NCI-H1417 (cell line): ENCODE measurements at places on chromosomes 3 and 15.

DNA sequence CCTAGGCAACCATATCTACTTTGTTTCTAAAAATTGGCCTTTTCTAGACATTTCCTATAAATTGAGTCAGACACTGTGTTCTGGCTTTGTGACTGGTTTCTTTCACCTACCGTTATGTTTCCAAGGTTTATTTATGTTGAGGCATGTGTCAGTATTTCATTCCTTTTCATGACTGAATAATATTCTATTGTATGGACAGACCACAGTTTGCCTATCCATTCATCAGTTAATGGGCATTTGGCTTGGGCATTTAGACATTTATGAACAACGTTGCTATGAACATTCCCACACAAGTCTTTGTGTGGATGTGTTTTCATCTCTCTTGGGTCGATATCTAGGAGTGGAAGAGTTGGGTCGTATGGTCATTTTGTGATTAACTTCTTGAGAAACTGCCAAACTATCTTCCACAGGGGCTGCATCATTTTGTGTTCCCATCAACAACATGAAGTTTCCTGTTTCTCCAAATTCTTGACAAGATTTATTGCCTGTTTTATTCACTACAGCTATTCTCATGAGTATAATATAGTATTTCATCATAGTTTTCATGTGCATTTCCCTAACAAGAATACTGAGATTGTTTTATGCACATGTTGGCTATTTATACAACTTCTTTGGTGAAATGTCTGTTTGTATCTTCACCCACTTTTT lies 3.5 kb upstream of the EFCC1 start:
- no peak for DNase-seq

GRCh38 chr15:39226169-39226937 lies 354.5 kb upstream of the THBS1 start:
- DNase-seq = no peak

- no peak for DNase-seq
Measured at GRCh38 chr3:36837089-36837488, 72.7 kb upstream of the DCLK3 start.

DNA sequence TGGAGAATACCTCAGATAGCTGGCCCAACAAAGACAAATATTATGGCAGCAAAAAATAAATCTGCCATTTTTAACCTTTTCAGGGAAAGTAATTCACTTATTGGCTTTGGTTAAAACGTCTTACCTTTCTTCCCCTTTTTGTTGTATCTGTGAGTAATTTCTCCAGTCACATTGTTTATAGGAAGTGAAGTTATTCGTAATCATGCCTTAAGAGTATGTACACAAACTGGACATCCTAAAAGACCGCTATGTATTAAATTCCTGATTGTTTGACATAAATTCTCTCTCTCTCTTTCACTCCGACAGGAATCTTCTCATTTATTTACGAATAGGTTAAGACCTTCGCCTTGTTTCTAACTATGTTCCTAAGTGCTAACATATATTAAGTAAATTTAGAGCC lies 474.0 kb downstream of the MECOM start:
- DNase-seq = no peak

- DNase-seq = no peak
Measured at GRCh38 chr3:30611613-30612436, 5.4 kb downstream of the TGFBR2 start.

- DNase-seq = no peak
Measured at GRCh38 chr3:195003006-195003892, 267.7 kb downstream of the XXYLT1 start.

DNA sequence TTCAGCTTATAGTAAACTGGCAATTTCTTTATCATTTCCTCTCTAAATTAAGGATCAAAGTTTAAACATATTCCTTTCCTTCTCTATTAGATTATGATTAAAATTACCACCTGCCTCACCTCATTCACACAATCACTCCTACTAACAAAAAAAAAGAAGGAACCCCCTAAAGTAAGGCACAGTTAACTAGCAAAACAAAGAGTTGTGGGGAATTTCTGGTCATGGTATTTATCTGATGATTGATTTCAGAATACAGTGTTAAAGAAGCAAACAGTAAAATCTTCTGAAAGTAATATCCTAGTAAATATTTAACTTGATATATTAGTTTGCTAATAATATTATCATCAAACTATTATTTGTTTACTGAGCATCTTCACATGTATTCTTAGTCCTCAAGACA lies 8.8 kb downstream of the GBE1 start:
- no peak for DNase-seq

DNA sequence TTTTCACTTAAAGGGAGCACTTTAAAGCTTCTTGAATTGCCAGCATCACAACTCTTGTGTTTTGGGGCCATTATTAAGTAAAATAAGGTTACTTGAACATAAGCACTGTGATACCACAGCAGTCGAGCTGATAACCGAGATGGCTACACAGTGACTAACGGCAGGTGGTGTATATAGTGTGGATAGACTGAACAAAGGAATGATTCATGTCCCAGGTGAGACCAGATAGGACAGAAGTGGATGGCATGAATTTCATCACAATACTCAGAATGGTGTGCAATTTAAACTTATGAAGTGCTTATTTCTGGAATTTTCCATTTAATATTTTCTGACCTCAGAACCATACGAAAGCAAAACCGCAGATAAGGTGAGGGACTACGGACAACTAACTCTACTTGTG lies 40.2 kb downstream of the PBRM1 start:
- DNase-seq = no peak

DNA sequence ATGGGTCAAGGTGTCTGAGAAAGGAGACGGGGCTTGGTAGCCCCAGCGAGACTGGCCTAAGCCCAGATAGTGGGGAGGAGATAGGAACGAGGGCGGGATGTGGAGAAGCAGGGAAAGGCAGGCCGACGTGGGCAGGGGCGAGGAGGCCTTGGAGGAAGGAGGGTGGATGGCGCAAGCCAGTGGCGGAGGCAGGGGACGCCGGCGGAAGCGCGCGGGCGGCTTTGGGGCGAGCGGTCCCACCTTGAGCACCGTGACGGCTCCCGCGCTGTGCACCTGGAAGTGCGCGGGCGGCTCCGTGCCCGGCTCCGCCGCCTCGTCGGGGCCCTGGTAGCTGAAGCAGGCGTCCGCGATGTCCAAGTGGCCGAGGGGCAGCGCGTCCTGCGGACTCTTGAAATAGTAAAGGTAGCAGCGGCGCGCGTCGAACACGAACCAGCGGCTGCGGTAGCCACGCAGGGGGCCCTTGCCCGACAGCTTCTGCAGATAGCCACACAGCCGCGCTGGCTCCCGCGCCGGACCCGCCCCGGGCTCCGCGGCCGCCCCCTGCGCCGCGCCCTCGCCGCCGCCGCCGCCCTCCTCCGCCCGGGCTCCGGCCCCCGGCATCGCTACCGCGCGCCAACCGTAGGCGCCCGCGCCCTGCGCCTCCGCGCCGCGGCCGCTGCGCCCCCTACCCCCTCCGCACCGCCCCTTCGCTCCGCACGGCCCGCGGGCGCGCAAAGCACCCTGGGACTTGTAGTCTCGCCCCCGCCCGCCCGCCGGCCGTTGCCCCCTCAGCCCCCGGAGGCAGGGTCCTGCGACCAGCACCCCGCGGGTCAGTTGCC lies at the start of gene TBC1D2B:
TBC1D2B (minus strand) TSS at position 659 of the 818 bp plus-strand sequence; CDS start at position 600, 59 bp downstream.
- peak; percentile 93 for DNase-seq

- no peak for DNase-seq
Measured at GRCh38 chr3:68483041-68483440, 449.3 kb downstream of the TAFA4 start.

DNA sequence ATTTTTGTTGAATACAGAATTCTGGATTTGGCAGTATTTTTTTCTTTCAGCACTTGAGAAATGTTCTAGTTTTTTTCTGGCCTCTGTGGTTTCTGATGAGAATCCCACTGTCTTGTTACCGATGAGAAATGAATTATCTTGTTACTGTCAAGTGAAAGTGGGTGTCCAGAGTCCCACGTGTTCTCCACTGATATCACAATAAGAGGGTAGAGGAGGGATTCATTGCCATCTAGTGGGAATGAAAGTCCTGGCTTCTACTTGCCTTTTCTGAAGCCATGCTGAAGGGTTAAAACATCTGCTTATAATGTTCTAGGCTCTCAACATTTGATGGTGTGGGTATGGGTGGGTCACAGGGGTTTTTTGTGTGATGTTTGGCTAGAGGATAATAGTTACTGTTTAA lies 66.1 kb downstream of the SEC22A start:
- no peak for DNase-seq

- DNase-seq = peak; percentile 46
Measured at GRCh38 chr3:53194210-53195065, 33.4 kb downstream of the PRKCD start.

GRCh38 chr15:68407141-68407885 lies 24.6 kb downstream of the ITGA11 start:
- no peak for DNase-seq

- no peak for DNase-seq
Measured at GRCh38 chr3:101852983-101853840, 3.9 kb downstream of the NFKBIZ start.

DNA sequence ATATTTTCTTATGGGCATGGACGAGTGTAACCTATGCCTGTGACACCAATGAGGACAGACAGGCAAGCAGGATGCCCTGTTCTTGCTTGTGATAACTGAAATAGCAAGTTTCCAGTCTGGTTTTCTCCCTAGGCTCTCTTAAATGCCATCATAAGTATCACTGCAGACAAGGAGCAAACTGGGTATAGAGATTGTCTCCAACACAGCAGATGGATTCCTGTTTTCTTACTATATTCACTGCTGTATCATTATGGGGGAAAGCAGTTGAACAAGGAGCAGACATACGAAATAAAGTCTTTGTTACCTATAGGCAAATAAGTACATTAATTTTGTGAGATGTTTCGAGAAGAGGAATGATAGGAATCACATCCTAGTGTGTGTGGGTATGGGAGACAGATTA lies 178.0 kb upstream of the TBL1XR1 start:
- no peak for DNase-seq

- DNase-seq = no peak
Measured at GRCh38 chr3:50530001-50530970, 26.9 kb upstream of the CACNA2D2 start.

GRCh38 chr15:64894395-64895056 lies 17.2 kb upstream of the ANKDD1A start:
- DNase-seq = no peak

DNA sequence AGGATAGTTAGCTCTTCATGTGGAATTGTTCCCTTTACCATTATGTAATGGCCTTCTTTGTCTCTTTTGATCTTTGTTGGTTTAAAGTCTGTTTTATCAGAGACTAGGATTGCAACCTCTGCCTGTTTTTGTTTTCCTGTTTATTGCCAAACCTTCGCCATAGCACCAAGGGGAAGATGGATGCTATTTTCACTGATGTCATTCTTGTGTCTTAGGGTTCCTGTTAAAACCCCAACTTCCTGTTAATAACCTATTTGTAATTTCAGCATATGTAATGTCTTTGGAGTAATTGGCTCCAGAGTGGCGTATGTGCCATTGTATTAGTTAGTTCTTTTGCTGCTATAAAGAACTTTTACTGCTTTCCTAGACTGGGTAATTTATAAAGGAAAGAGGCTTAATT lies 10.8 kb downstream of the SAMMSON start:
- no peak for DNase-seq

GRCh38 chr15:76905855-76906254 lies 715 bp upstream of the SCAPER start:
- DNase-seq = peak; percentile 82

- DNase-seq = no peak
Measured at GRCh38 chr3:134474956-134475355, 10.8 kb downstream of the ANAPC13 start.

- DNase-seq = no peak
Measured at GRCh38 chr3:135667061-135667460, 298.5 kb upstream of the PPP2R3A start.

DNA sequence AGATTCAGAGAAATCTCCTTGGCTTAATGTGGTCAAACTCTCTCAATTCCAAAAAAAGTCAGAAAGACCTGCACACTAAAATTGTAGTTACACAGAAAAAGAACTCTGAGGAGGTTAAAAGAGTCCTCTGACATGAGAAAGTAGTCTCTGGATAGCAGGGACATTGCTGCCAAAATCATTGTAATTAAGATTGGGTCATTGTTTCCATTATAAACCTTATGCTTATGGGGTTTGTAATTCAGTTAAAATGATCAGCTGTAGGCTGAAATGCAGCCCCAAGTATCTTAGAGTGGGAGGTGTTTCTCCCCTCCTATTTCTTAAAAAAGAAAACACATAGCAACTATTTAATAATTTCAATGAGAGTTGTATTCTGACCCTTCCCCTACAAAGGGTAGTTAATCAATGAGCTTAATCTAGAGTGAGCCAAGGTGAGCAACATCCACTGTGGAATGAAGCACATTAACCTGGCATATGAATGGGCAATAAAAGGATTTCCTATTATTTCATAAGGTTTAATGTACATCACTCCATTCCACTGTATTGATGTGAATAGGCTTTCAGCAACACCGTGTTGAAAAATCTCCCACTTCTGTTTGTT lies 406.9 kb downstream of the TIGIT start:
- no peak for DNase-seq

GRCh38 chr3:81684751-81685395 lies 76.6 kb downstream of the GBE1 start:
- no peak for DNase-seq

GRCh38 chr3:156675830-156676767 lies 1.7 kb downstream of the TIPARP start:
- peak; percentile 83 for DNase-seq

- no peak for DNase-seq
Measured at GRCh38 chr15:66925721-66926120, 139.7 kb upstream of the SMAD3 start.

- DNase-seq = no peak
Measured at GRCh38 chr3:60746043-60746638, 505.1 kb downstream of the FHIT start.

- DNase-seq = no peak
Measured at GRCh38 chr3:120648290-120648689, 33.7 kb downstream of the HGD start.

- peak; percentile 37 for DNase-seq
Measured at GRCh38 chr15:51083641-51084166, 11.0 kb downstream of the TNFAIP8L3 start.

DNA sequence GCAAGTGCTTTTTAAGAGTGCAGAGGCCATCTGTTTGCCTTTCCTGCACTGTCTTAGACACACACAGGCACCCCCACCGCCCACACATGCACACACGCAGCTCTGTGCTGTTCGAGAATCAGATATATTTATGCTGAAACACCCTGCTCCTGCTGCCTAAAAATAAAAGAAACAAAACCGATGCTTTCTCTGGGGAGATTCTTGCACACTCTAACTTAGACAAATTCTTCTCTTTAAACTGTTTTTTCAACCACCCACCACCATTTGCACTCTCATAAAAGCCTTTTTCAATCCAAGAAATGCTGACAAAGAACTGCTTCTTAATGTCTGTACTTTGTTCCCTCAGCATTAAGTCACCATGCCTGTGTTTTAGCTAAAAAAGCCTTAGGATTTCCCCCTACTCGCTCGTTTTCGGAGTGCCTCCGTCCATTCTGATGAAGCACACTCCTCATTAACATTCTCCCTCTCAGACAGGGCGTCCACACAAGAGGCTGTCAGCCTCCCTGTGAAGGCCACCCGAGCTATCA lies 26.2 kb downstream of the SLC12A8 start:
- DNase-seq = no peak

- DNase-seq = no peak
Measured at GRCh38 chr15:29623116-29623639, 199.1 kb downstream of the TJP1 start.

- peak; percentile 50 for DNase-seq
Measured at GRCh38 chr15:77186594-77187011, 115.7 kb upstream of the TSPAN3 start.
